Hepatic stellate cell (primary cell): ENCODE measurements at places on chromosomes 13 and 19.

DNA sequence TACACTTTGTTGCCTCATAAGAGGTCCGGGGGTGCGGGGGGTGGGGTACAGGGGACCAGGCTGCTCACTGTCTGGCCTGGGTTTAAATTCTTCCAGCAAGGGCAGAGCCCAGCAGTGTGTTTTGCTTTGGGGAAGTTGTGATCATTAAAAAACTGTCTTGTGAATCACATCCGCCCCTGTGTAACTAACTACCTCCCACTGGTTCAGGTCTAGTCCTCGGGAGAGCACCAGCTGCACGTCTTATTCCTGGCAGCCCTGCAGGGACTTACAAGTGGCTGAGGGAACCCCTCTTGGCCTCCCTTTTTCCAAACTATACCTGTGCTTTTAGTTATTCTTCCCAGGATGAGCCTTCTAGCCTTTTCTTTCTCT lies 127.5 kb downstream of the SIPA1L3 start:
- no peak for DNase-seq

DNA sequence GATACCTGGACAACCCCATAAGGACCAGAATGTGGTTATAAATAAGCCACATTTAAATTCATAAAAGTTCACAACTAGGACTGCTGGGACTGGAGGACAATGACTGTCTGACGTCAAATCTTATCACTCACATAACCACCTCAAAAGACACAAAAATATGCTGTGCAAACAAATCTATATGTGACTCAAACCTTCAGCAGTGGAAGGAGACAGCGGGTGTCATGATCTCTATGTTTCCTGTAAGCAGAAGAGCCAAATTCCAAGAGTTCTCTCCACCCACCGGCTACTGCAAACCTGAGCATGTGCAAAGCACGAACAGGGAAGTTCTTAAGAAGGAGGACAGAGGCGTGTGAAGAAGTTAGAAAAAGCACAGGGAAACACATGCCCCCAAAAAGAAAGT lies 113.2 kb downstream of the MYCBP2 start:
- peak; percentile 12 for DNase-seq

DNA sequence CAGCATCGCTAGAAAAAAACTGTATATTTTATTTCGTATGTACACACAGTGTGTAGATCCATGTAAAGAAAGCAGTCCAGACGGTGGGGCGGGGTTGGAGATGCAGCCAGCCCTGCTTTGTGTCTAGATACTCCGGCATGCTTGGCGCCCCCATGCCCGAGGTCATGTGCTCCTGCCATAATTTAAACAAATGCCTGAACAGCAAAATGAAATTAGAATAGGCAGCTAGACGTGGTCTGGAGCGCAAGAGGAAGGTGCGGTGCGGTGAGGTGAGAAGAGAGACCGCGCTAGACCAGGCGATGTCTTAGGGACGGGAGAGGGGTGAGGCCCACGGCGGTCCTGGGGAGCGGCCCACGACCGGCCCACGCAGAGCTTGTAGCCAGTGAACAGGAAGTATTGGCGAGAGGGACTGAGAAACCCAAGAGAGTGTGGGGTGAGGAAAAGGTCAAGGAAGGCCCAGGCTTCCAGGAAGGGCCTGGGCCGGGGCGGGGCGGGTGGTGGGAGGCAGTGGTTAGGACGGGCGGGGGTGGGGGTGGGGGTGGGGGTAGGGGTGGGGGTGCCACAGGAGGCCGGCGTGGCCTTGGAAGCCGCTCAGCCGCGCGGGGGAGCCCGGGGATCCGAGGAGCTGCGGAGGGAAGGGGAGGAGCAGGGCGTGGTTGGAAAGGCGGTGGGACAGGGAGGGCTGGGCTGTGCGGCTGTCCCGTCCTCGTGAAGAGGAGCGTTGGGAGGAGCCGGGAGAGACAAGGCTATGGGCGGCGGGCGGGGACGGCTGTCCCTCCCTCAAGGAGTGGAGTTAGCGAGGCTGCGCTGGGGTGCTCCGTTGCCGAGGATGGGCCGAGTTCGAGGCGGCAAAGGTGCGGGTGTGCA lies 254.7 kb upstream of the SGCG start:
- DNase-seq, result no peak

DNA sequence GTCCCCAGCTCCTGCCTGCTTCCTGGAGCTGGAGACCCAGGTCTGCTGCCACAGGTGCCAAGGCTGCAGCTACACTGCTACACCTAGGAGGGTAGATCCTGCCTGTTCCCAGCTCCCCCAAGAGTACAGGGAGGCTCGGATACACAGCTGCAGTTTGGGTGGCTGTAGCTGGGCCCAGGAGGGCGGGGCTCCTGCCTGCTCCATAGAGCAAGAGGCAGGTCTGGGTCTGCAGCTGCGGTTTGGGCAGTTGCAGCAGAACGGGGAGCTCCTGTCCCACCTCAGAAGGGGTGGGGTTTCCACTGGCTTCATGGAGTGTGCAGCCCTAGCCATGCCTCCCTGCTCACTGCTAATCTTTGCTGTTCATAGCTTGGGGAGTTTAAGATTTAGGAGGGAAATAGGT lies 199.0 kb downstream of the NUFIP1 start:
- no peak for DNase-seq

GRCh38 chr19:7850000-7850813 lies 20.2 kb downstream of the EVI5L start:
- DNase-seq, result no peak

- no peak for DNase-seq
These were observed 4.9 kb downstream of the MBNL2 start for GRCh38 chr13:97226788-97227627.

- DNase-seq, result no peak
These were observed 51.7 kb downstream of the SMARCA4 start for GRCh38 chr19:11012507-11012906.

DNA sequence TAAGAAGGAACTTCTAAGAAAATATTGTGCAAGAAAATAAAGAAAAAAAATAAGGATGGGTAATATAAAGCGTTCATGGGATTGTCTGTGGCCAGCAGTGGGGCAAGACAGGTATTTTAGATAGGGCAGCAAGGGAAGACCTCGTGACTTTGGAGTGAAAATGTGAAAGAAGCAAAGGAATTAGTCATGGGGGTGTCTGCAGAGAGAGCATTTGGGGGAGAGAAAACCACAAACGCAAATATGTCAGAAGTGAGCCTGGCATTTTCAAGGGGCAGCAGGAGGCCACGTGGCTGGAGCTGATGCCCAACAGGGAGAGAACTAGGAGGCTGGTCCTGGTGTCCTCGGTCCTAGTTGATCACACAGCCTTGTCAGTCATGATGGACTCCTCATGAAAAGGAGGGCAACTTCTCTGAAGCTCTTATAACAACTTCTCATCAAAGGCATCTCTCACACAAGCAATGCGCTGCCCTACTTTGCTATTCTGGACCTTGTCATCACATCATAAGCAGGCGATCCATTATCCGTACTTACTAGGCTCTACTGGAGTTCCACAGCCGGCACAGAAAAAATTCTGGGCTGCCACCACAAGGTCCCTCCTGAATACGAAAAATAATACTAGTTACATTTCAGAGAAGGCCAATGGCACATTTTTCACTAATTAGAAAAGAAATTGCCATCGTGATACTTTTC lies 31.0 kb downstream of the RUBCNL start:
- DNase-seq, result no peak

- DNase-seq, result peak; percentile 90
These were observed 92.6 kb downstream of the SIPA1L3 start for GRCh38 chr19:37999309-38000213.

GRCh38 chr13:110301083-110301482 lies 5.9 kb downstream of the COL4A1 start:
- DNase-seq, result no peak

- DNase-seq, result no peak
These were observed 793.6 kb downstream of the UQCRFS1 start for GRCh38 chr19:28419312-28419711.

GRCh38 chr13:106530171-106530851 lies 5.2 kb downstream of the EFNB2 start:
- DNase-seq, result no peak

- DNase-seq, result no peak
These were observed 124.2 kb downstream of the ZIC5 start for GRCh38 chr13:99847318-99847750.

- DNase-seq, result no peak
These were observed 6.9 kb downstream of the SBSN start for GRCh38 chr19:35521124-35521743.

- no peak for DNase-seq
These were observed 176.9 kb downstream of the TBC1D4 start for GRCh38 chr13:75305059-75305458.

- DNase-seq, result no peak
These were observed 82.4 kb downstream of the GGACT start for GRCh38 chr13:100506154-100506553.

GRCh38 chr19:44572581-44572900 lies 40.8 kb upstream of the IGSF23 start:
- DNase-seq, result no peak

GRCh38 chr13:111177081-111177711 lies 62.1 kb downstream of the ARHGEF7 start:
- no peak for DNase-seq

DNA sequence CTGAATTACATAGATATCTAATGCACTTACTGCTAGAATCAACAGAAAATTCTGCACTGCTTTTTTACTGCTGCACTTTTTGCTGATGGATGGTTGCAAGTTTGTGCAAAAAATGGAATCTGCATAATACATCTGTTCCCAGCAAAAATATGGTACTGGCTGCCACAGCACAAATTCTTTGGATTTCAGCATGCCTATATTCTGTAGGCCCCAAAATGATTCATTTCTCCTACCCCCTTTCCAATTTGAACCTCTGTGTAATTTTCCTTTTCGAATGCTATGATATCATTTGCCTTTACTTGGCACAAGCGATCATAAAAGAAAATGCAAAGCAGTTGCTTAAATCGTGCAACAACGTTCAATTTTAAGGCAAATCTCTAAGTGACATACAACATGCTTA lies 524.2 kb upstream of the NBEA start:
- DNase-seq, result no peak

GRCh38 chr19:14519860-14520407 lies 1.7 kb upstream of the DNAJB1 start:
- DNase-seq, result no peak

- no peak for DNase-seq
These were observed 156.2 kb downstream of the STK24 start for GRCh38 chr13:98420554-98421175.

DNA sequence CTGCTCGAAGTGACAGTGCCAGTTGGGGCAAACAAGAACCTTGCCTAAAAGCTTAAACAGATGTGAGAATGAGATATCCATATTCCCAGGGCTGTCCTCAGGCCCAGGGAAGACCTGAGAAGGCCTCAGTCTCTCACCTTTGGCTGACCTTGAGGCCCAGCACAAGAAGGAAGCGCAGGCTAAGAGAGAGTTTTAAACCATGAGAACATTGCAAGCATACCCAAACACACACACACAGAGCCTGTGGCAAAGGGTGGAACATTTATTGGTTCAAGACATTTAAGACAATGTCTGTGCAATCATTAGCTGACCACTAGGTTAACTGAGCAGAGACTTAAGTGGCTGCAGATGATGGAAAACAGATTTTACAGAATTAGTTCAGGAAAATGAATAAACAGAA lies 248.2 kb downstream of the NBEA start:
- DNase-seq, result no peak

DNA sequence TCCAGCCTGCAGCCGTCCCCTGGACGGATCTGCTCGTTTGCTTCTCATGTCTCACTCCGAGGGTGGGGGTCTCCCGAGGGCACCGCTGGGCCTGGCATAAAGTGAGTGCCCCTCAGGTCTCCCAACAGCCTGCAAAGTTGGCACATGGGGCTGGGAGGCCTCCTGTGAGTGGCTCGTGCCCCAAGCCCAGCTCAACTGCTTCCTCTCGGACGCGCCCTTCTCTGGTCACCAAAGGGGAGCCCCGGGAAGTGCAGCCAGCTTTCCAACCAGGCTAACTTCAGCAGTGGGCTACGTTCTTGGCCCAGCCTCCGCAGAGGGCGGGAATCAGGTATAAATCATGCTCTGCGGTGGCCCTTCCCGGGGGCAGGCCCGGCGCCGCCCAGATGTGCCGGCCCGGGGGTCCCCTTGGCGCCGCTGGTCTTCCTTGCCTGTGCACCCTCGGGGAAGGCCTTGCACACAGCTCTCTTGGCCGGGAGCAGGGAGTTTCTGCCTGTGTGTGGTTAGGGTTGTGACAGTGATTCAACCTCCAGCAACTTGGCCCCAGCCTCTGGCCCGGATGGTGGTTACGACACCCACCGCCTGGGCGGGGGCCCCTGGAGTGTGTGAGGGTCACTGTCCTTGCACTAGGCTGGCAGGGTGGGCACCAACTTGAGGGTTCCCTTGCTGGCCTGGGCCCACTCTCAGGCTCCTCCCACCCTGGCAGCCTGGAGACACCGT lies 20.7 kb downstream of the CEBPG start:
- DNase-seq, result peak; percentile 88

DNA sequence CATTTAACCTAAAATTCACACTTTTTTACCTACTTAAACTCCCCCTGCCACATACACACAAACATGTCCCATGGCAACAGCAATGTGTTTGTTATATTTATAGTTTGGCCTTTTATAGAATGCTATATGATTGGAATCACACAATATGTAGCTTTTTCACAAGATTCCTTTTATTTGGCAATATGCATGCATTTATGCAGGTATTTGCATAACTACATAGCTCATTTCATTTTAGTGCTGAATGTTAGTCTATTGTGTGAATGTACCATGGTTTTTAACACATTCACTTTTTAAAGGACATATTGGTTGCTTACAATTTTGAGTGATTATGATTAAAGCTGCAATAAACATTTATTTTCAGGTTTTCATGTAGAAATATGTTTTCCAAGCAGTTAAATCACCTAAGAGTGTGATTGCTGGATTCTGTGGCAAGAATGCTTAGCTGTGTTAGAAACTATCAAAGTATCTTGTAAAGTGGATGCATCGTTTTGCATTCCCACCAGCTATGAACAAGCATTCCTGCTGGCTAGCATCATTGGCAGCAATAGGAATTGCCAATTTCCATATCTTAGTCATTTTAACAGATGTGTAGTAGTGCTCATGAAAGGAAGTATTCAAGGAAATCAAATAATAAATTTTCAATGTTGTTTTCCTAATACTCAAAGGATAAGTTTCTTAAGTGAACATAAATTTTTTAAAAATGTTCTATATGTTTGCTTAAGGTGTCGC lies 557.0 kb downstream of the SLITRK1 start:
- DNase-seq, result no peak

DNA sequence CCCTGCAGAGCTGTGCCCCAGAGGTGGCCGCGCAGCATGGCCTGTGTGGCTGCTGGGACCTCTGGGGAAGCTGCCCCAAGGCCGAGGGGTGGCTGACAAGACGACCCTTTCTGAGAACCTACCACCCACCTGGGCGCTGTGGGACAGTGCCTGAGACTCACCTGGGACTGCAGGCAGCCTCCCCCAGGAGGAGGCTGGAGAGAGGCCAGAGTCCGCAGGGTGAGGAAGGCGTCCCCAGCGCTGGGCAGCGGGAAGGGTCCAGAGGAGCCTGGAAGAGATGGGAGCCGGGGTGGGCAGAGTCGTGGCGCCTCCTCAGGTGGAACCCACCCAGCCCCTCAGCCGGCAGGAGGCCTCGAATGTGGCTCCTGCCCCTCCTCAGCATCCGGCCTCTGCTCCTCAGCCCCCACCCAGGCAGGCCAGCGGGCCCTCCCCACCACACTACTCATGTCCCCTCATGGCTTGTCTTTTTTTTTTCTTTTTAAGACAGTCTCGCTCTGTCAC lies 25.3 kb downstream of the CILP2 start:
- DNase-seq, result no peak

- DNase-seq, result no peak
These were observed 337.3 kb downstream of the ATP8A2 start for GRCh38 chr13:25709088-25709487.
